ENCODE measurements at places on chromosomes 5 and 9.

- no peak for DNase-seq
Measured at GRCh38 chr9:97744710-97745708, 47.9 kb upstream of the XPA start.

GRCh38 chr5:145511351-145511750, 323.8 kb downstream of the PRELID2 start:
- no peak for DNase-seq

- DNase-seq = no peak
Measured at GRCh38 chr9:116791326-116791725, 104.2 kb downstream of the TRIM32 start.

DNA sequence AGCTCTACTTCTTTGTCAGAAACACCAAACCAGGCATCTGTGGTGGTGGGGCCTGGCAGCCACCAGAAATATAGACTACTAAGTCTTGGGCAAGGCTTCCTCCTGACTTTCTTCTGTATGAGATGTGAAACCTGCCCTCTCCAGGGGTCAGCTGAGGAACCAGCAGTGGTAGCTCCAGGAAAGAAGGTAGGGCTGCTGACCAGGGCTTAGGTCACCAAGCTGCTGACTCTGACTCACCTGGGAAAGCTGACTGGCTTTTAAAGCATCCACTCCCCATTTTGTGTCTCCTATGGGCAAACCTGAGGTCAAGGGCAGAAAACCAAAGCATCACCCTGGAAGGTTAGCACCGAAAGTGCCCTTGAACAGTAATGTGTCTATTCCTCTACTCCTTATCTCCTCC, 10.4 kb upstream of the SH3TC2 start:
- DNase-seq = no peak

- no peak for DNase-seq
Measured at GRCh38 chr5:141510850-141511601, 22.1 kb downstream of the PCDHGC5 start.

DNA sequence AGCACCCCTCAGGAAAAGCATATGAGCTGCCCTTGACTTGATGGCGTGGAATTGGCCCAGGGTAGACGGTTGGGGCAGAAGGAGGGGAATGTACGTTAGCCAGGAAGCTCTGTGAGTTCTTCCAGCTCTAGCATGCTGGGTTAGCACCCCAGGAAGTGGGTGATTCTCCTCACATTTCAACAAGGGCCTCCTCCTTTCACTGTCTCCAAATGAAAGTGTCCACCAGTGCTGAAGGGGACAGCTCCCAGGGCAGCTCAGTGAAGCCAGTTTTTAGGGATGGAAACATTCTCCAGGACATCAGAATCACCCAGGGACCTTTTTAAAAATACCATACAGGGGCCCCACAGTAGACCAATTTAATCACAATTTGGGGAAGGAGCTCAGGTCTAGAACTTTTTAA, 17.2 kb upstream of the AFAP1L1 start:
- no peak for DNase-seq

GRCh38 chr9:131885144-131885609, 145.3 kb upstream of the RAPGEF1 start:
- DNase-seq = no peak

DNA sequence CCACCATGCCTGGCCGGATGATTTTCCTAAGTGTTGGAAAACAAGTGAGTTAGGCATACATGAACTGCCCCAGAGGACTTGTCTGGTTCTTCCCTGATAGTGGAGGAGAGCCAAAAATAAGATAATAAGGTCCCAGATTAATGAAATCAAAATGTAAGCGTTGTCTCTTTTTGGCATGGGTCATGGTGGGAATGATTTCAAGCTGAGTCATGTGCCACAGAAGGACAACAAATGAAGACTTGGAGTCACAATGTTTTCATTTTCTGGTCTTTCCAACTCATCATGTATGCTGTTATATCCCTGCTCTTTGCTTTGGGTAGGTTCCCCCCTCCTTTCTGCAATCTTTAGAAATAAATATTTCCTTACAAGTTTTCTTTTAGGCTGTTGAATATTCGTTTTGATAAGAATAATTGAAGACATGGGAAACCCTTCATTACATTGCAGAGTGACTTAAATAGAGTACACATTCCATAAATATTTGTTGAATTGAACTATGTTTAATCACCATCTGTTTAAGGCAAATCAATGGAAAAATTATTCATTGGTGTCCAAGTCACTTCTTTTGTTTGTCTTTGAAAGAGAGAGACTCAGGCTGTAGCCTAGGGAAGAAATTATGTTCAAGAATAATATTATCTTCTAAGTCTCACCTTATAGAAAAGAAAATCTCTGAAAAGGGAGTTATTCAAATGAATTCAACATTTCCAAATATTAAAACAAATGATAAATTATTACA, 196.3 kb downstream of the CSNK1G3 start:
- no peak for DNase-seq

DNA sequence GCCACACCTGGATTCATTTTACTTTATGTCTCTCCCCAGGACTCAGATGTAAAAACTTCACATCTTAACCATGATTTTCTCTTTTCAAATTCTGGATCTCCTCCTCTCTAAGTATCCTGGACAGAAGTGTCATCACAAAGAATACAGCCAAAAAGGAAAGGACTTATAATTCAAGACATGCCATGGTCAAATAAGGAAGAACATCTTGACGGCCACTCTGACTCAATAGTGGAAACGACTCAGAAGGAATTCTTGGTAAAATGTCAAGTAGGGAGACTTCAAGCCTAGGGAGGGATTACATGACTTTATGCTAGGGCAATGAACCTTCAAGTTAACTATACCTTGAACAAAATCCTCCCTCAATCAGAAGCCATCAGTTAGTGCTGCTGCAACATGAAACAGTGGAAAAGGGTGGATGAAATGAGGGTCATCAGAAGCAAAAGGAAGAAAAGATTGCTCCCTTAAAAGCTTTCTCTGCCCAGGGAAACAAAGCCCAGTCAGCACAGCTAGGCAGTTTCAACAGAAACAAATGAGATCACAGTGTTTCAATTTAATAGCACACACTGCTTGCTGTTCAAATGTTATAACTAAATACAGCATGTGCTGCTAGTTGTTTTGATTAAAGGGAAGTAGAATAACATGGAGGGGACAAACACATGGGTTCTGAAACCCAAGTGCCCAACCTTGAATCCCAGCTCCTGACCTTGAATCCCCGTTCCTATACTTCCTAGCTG, 101.4 kb downstream of the LPAR1 start:
- DNase-seq = no peak

DNA sequence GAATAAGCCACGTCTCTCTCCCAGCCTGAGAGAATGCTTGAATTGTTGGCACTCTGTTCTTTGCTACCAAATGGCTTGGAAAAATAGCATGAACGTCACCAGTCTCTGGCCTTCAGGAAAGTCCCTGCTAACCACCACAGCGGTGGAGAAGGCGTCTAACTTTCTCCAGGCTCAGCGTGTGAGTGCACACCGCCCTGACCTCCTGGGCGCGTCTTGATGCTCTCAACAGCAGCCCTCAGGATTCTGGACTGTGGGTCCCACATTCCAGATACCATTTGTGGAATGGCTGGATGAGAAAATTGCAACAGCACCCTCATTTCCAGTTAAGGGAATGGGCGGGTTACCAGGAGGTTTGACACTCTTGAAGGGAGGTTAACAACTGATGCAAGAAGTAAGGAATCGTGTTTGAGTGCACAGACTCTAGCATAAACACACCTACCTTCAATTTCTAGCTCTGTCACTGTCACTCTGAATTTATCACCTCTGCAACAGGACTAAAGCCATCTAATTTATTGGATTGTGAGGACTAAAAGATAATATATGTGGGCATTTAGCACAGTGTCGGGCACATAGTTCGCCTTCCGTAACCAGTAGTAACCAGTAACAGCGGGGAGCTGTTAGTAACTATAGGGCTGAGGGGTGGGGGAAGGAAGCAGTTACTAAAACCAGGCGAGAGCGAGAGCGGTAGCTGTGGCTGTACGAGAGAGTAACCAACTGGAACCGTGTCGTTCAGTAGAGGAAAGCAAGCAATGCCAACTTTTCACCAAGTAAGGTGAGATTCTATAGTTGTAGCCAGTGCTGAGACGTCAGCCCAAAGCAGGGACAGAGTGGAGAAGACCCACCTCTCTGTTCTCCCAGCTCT, 807 bp upstream of the PLGRKT start:
- DNase-seq = no peak

GRCh38 chr5:111781200-111781599, 24.2 kb upstream of the NREP start:
- DNase-seq = no peak

- DNase-seq = no peak
Measured at GRCh38 chr5:55927861-55928655, 66.7 kb downstream of the IL6ST start.

DNA sequence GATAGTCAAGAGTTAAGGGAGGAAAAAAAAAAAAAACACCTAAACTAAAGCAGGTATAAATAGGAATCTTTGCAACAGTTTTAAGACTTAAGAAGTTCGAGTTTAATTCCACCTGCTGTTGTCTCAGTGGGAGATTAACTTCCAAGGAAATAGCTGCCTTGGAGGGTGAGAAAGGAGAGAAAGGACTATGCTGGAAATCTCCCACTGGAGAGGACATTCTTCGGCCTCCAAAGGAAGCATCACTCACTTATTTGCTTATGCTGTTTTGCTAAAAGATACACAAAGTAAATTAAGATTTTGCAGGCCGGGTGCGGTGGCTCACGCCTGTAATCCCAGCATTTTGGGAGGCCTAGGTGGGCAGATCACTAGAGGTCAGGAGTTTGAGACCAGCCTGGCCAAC, 317.9 kb upstream of the MPDZ start:
- no peak for DNase-seq

DNA sequence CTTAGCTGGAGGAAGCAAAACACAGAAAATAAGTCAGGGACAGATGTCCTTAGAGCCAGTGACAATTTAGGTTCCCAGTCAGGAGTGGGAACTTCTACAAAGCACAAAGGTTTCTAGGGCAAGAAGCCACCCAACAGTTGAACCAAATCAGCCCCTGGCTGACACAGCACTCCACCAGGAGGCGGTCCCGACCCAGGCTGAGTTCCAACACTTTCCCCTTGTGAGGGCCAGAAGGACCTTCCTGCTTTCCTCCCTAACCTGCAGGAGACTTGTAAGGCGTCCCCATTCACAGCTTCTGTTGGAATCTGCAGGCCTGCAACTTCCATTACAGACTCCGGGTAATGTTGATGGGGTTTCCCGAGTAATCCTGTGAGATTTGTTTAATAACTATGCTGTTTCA, 416.4 kb upstream of the IRX1 start:
- DNase-seq = no peak

- DNase-seq = peak; percentile 55
Measured at GRCh38 chr5:142063878-142064331, 44.7 kb upstream of the NDFIP1 start.

DNA sequence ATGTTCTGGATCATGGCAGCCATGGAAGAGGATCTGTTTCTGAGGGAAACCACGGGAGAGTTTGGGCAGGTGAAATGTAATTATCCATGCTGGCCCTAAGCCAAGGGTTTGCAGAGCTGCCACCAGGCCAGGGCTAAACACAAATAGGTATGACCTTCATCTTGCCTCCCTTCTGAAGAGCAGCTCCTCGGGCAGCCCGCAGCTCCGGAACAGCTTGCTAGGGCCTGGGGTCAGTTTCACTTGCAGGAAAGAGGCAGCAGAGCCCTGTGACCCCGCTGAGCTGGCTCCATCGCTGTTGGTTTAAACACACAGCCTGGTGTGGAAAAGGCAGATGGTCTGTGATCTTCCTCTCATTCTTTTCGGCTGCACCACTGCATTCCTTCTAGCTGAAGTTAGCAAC, 141.4 kb downstream of the TMEM38B start:
- no peak for DNase-seq

- DNase-seq = no peak
Measured at GRCh38 chr5:166356096-166356495, 1935.3 kb upstream of the WWC1 start.

GRCh38 chr9:105146677-105147076, 97.8 kb upstream of the SLC44A1 start:
- no peak for DNase-seq

DNA sequence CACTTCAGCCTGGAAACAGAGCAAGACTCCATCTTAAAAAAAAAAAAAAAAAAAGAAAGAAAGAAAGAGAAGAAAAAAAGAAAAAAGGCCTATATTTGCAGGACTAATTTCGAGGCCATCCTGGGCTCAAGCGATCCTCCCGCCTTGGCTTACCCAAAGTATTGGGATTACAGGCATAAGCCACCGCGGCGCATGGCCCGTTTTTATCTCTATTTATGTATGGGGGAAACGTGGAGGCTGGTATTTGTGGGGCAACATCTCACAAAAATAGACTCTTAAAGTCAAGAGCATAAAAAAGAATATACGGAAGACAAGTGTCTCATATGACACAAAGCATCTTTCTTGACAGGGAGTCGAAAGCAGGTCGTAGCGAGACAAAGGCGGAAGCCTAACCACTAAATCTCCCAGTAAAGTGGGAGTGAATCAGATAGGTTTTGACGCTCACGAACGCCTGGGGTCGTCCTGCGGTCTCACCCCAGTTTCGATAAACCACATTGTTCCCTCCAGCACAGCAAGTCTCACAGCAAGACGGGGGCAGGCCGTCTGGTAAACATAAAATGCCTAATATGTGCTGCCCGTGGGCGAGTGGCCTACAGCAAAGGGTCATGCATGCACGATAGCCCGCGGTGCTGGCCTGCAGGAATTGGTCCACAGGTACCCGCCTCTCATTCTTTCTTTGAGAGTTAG, 1.8 kb upstream of the TRIM41 start:
- peak; percentile 47 for DNase-seq

Data from ovary (tissue), 10 donors.